Activated naive CD4-positive, alpha-beta T cell (primary cell): ENCODE measurements at places on chromosomes 2 and 18.
A peak's percentile ranks its signal among the peaks of the same experiment; 100 is the strongest.

- no peak for DNase-seq
Observed at GRCh38 chr2:23131066-23131575, 253.9 kb upstream of the KLHL29 start.

DNA sequence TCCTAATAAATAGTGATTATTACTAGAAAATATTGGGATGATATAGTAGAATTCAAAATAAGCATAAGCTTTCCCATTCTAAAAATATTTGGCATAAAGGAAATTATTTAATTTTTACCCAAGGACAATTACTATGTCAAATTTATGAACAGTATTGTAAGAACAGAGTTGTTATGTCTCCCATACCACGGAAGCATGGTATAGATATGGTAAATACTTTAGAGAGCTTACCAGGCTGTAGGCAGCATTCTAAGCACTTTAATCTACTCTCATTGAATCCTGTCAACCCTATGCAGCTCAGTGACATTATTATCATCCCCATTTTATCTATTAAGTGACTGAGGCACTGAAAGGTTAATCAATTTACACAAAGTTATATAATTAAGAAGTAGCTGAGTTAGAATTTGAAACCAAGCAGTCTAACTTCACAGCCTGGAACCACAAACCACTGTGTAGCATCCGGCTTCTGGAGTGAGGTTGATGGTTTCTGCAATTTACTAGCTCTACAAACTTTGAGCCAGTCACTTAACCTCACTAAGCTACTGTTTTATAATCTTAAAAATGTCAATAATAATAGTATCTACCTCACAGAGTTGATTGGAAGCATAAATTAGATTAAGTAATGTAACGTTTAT lies 323.7 kb downstream of the ARHGAP15 start:
- DNase-seq: peak; percentile 6

DNA sequence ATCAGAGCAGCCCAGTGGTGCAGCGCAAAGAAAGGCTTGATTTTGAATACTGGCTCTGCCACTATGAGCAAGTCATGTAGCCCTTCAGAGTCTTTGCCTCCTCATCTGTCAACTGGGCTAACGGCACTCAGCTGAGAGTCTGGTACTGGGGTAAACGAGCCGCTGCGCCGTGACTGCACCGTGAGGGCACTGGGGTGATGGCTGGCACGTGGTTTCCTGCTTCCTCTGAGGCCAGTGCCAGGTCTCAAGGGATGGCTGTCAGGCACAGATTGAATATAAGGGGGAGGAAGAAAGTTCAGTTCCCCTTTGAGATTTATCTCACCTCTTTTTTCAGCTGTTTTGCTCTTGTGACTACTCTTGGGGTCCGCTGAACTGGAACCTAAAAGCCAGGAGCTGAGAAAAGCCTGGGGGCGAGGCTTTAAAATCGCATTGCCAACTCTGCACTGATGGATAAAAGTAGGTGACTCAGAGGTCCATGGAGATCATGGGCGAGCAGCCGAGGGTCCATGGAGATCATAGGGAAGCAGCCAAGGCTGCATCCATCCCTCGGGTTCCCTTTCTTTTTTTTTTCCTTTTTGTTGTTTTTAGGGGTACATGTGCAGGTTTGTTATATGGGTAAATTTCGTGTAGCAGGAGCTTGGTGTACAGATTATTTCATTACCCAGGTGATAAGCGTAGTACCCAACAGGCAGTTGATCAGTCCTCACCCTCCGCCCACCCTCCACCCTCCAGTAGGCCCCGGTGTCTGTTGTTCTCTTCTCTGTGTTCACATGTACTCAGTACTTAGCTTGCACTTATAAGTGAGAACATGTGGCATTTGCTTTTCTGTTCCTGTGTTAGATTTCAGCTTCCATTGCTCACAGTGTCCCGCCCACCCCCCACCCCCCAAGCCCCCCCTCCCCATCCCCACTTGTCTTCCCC lies 114.3 kb downstream of the SPP2 start:
- peak; percentile 16 for DNase-seq

GRCh38 chr2:214899751-214900150 lies 90.3 kb upstream of the BARD1 start:
- DNase-seq: no peak

DNA sequence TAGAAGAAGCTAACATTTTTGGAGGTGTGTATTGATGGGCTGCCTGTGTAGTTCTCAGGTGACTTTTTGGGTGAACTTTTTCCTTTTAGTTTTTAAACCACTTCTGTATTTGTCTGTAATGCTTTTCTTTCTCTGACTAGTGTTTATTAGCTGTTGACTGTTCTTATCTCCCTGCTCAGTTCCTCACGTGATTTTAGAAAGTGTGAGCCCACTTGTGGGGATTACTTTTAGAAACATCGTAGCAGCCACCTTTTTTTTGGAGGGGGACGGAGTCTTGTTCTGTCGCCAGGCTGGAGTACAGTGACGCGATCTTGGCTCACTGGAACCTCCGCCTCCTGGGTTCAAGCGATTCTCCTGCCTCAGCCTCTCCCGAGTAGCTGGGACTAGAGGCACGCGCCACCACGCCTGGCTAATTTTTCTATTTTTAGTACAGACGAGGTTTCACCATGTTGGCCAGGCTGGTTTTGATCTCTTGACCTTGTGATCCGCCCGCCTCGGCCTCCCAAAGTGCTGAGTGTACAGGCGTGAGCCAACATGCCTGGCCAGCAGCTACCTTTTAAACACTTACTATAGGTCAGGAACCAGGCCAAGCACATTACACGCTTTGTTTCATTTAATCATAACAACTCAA lies 9.2 kb upstream of the CDKL4 start:
- DNase-seq: no peak

- DNase-seq: no peak
Observed at GRCh38 chr2:113198048-113198789, 24.4 kb downstream of the PSD4 start.

DNA sequence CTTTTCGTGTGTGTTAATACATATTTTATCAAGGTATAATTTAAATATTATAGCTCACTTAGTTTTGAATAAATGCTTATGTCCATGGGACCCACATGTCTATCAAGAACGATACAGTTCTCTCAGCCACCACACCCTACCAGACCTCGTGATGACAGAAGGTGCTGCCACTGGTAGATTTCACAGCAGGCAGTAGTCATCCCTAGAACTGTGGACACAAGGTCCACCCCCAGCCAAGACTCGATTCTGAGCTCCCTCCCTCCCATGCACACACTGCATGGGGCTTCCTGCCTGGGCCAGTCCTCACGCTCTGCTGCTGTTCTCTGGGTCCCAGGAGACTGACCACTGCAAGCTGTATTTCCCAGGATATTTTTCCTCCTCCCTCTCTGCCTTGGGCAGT lies 26.5 kb upstream of the CREB1 start:
- no peak for DNase-seq

DNA sequence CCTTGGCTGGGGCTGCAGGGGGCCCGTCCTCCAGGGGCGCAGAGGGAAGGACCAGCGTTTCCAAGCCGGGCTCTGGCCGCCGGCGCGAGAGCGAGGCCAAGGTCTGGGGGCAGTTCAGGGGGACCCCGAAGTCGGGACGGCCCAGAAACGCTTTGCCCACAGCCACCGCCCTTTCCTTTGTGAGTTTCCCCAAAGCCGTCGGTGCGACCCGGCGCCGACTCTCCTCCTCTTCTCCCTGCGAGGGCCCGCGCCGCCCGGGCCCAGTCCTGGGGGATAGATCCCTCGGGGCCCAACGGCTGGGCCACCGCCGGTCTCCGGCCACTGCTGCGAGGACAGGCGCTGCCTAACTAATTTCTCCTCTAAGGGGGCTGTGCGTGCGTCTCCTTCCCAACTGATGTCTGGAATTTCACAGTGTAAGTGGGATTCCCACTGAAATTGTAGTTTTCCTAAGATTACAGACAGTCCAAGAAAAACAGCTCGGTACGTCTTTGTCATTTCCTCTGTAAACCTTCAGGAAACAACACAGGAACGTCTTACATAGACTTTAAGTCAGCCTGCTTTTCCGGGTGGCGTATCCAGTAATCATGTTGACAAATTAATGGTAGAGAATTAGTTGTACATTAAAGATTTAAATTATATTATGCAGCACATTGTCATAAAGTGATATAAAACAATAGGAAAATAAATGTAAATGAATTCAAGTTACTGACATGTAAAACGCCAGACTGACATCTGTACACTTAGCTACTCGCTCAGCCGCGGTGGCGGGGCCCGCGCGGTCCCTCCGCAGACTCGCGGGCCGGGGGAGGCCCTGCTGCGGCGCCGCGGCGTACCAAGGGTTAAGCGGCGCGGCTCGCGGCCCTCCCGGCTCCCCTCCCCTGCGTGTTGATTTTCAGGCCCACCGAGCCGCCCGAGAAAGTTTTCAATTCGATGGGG lies 139.4 kb upstream of the SIX3 start:
- no peak for DNase-seq

- DNase-seq: no peak
Observed at GRCh38 chr2:191522478-191523120, 155.3 kb upstream of the NABP1 start.

GRCh38 chr2:69911985-69912563 lies 2.8 kb upstream of the MXD1 start:
- DNase-seq: no peak

GRCh38 chr2:75340560-75340959 lies 141.2 kb upstream of the TACR1 start:
- no peak for DNase-seq

DNA sequence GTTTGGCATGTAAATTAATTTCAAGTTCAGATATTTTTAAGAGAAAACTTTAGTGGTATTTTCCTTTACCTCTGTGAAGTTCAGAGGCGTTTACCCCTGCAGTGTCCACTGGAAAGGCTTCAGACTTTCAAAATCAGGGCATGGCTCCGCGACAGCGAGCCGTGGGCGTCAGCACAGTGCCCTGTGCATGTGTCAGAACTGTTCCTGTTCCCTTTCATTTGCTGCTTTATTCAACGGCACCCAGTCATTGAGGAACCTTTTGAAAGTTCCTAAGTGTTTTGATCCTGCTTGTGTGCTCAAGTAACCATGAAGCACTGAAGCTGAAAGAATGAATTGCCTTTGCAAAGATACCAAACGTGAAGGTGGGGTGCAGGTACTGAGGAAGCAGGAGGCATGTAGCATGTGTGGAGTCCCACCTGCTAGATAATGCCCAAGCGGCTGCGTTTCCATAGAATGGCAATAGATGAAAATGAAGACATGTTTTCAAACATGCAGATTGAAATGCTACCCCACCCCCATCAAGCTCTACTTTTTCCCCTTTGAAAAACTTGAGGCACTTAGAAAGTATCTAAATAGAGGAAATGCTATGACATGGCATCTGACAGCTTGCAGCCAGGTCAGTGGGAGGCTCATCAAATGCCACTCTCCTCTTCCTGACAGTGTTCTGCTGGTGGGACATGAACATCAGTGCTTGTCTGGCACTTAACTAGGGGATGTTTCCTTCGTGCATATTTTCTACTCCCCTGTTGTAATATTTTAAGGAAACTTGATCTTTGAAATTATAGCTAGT lies 148.6 kb downstream of the ZNF236 start:
- no peak for DNase-seq

GRCh38 chr18:50633992-50634391 lies 74.1 kb downstream of the MAPK4 start:
- DNase-seq: no peak

- no peak for DNase-seq
Observed at GRCh38 chr2:32495139-32495538, 132.7 kb upstream of the TTC27 start.

DNA sequence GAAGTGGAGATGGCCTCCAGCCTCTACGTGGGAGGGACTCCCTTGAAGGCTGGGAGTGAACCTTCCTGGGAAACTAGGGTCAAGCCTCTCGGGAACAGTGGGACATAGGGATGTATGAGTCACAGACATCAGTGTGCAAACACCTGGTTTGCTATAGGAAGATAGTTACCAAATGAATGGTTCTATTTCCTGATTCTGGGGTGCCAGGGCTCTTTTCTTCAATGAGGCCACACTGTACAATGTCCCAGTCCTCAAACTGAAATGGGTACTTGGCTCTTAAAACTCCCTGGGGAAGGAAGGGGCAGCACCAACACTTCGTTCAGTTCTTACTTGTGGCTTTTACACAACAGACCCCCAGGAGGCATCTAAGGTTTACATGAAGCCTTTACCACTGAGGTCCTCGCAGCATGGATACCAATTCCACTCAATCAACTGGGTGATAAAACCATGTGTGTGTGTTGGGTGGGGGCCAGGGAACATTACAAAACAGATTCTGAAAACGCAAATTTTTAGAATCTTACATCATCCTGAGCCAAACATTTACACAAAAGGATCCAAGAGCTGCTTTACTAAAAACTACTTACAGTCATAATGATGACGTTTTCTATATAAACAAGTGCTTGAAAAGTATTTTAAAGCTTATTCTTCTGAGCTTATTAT lies 10.4 kb downstream of the ERFE start:
- DNase-seq: no peak

DNA sequence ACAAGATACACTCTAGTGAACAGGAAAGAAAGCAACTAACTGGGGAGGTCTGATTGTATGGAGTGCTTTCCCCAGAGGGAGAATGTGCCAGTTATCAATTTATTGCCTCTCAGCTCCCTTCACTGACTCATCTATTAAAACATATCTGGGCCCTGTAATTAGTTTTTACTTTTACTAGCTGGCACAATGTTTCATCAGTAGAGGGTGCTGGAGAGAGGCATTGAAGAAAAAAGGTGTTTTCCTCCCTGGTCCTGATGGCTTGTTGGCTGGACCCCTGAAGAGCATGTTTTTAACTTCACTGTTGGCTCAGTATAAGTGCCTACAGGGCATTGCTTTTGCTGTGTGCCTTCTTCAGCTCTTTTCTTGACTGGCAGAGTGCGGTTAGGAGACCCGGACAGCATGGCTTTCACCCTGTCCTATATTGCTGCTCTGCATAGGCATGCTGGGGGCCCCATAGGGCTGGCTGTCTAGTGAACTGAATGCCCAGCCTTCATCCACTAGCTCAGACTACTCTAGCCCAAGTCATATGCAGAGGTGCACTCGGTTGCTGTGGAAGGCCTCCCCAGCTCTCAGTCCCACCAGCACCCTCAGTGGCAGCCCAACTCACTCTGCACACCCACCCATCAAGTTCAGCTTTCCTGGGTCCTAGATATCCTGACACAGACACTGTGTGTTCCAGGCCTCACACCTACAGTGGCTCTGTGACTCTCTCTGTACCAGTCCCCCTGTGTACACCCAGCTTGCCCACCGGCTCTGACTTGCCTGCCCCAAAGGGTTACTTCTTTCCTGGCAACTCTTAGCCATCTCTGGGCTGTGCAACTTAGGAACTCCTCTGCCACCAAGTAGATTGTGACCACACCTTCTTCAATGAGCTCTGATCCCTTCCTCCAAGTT lies 62.3 kb upstream of the ACYP2 start:
- DNase-seq: no peak

GRCh38 chr2:10493075-10493633 lies 45.0 kb upstream of the ODC1 start:
- DNase-seq: no peak

- DNase-seq: no peak
Observed at GRCh38 chr18:76134628-76135027, 360.4 kb downstream of the ZNF516 start.

- no peak for DNase-seq
Observed at GRCh38 chr18:35028536-35028935, 12.7 kb upstream of the MAPRE2 start.
